ENCODE measurements at places on chromosomes 6 and 20. TPM values are rescaled to one million over a fixed set of nuclear protein-coding genes. Genes with fewer than 3 reads are reported as not detected.

Gene AKAP12
- polyA plus RNA-seq: 206 TPM

Gene TREM2
- 0.15 TPM for polyA plus RNA-seq

Gene GNAS-AS1
- 1.1 TPM for polyA plus RNA-seq

Gene SLC2A10
- 15.3 TPM for polyA plus RNA-seq

Gene ANGPT4
- polyA plus RNA-seq: 0.20 TPM

Gene SNAI1
- 14.3 TPM for polyA plus RNA-seq

Gene LY86
- polyA plus RNA-seq: 2.4 TPM

Gene SYNE1
- 108 TPM for polyA plus RNA-seq

Gene TFAP2D
- polyA plus RNA-seq: not detected

Gene POU5F1
- polyA plus RNA-seq: 25.2 TPM

Gene FBXO9
- 122 TPM for polyA plus RNA-seq

Gene GJA10
- not detected for polyA plus RNA-seq

Gene C2
- polyA plus RNA-seq: 4.2 TPM

GRCh38 chr20:55232647-55233046, 757.3 kb downstream of the DOK5 start:
- DNase-seq: no peak

- no peak for DNase-seq
Observed at GRCh38 chr6:144335914-144336313, 50.8 kb downstream of the UTRN start.

DNA sequence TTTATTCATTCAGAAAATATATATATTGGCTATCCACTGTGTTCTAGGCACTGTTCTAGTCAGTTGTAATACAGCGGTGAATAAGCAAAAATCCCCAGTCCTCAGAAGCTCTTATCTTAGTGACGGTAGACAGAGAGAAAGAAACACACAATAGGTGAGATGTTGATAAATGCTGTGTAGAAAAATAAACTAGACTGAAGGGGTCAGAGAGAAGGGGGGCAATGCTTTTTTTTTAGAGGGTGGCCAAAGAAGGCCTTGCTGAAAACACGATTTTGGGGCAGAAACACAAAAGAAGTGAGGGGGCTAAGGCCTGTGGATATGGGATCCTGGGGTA, 68.0 kb upstream of the MBOAT1 start:
- no peak for DNase-seq

DNA sequence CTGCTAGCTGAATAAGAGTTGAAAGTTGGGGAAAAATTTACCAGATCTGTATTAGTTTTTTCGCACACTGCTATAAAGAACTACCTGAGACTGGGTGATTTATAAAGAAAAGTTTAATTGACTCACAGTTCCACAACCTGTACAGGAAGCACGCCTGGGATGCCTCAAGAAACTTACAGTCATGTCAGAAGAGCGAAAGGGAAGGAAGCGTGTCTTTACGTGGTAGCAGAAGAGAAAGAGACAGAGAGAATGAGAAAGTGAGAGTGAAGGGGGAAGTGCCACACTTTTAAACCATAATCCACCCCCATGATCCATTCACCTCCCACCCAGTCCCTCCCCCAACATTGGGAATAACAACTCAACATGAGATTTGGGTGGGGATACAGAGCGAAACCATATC, 79.6 kb downstream of the KHDC1L start:
- DNase-seq: no peak

- DNase-seq: no peak
Observed at GRCh38 chr6:22886650-22887581, 317.6 kb downstream of the HDGFL1 start.

GRCh38 chr6:144195671-144196270, 45.5 kb downstream of the STX11 start:
- no peak for DNase-seq

DNA sequence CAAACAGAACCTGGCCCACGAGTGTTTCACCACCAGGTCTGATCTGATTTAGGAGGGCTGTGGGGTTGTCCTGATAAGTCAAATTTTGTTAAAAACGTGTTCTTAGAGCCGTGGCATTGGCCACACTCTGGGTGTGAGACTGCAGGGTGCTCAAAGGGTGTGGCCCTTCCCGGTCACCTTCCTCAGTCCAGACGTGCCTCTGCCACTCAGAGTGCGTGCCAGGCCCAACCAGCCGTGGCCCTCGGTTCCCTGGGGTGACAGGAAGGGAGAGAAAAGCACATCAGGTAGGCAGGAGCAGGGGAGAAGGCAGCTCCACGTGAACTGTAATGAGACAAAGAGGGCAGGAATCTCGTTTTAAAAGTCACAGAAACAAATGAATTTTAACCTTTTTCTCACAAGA, 115.4 kb downstream of the FAM120B start:
- DNase-seq: no peak

DNA sequence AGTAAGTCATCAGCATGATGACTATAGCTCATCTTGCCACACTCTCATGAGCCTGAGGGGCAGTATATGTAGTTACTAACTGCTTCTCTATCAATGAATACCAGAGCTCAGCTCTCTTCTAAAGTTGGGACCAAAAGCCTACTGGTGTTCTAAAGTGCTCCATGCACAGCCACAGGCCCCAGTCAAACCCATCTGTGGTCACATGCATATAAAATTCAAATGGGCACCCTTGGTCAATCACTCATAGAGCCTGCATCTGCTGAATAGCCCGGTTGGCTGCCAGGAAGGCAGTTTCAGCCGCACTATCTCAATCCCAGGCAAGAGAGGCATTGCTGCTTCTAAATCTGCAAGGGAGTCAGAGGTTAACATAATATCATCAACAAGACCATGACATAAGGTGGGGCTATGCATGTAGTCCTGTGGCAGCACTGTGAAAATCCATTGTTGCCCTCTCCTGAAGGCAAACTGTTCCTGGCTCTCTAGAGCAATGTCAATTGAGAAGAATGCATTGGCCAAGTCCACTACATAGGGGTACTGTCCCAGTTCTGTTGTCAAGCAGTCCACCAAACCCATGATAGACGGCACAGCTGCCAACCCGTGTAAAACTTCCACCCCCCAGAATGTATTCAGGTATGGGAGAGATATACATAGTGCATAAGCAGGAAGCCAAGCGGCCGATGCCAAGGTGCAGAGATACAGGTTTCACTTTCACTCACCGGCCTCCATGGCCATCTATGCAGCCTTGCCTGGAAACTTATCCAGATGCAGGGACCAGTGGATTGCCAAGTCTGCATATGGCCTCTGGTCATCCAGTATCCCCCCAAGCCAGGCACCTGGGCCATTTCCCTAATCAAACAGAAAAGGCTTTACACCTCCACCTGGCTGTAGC, 76.2 kb downstream of the ALDH8A1 start:
- DNase-seq: no peak

GRCh38 chr6:164164876-164165275, 750.4 kb downstream of the QKI start:
- no peak for DNase-seq

DNA sequence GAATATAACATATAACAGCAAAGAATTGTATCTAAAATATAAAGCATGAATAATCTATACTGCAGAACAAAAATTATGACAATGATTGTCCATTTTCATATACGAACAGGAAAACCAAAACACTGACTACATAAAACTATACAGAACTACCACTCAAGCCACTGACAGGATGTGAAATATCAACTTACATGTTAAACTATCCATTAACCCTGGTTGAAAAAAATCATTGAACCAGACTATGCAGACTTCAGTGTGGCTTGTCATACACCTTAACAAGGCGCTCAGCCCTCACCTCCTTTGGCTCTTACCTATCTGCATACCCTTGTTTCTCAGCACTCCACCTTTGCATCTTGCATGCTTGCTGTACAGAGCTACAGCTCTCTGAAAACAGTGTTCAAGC, 34.9 kb downstream of the ASCC3 start:
- DNase-seq: no peak

DNA sequence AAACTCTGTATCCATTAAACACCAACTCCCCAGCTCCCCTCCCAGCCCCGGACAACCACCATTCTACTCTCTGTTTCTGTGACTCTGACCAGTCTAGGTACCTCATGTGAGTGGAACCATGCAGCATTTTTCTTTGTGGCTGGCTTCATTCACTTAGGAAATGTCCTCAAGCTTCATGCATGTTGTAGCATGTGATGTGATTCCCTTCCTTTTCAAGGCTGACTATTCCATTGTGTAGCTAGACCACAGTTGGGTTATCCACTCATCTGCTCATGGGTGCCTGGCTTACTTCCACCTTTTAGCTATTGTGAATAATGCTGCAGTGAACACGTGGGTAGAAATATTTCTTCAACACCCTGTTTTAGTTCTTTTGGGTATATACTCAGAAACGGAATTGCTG, 8.8 kb upstream of the BPHL start:
- DNase-seq: no peak

DNA sequence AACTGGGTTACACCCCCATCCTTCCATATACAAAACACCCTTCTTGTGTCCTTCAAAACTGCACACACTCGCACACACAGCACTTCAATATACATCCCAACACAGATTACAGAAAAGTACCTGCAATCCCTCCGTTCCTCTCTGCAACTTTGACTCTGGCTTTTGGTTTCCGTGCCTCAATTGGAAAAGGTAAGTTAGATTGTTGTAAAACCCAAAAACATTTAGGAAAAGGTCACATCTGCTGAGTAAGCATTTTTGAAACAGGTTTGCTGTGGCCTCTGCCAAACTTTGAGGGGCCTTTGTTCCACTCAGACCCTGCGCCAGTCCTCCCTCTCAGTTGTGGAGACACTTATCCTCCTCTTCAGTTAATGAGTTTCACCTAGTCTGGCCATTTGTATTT, 4.2 kb downstream of the NKX2-4 start:
- no peak for DNase-seq

- no peak for DNase-seq
Observed at GRCh38 chr6:134007077-134007476, 45.3 kb downstream of the SLC2A12 start.

DNA sequence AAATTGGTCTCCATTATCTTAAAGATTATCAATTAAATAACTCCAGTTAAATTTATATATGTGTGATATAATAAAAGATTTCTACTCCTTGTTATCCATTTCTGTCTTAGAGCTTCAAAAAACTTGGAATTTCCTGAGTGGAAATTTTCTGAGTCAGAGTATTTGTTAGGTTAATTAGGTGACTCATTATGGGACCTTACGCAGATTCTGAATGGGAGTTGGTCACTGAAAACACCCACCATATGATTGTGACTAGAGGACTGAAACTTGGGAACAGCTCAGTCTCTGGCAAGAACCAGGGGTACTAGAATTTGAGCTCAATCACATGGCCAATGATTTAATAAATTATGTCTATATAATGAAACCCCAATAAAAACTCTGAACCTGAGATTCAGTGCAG, 125.4 kb upstream of the HMGCLL1 start:
- no peak for DNase-seq

DNA sequence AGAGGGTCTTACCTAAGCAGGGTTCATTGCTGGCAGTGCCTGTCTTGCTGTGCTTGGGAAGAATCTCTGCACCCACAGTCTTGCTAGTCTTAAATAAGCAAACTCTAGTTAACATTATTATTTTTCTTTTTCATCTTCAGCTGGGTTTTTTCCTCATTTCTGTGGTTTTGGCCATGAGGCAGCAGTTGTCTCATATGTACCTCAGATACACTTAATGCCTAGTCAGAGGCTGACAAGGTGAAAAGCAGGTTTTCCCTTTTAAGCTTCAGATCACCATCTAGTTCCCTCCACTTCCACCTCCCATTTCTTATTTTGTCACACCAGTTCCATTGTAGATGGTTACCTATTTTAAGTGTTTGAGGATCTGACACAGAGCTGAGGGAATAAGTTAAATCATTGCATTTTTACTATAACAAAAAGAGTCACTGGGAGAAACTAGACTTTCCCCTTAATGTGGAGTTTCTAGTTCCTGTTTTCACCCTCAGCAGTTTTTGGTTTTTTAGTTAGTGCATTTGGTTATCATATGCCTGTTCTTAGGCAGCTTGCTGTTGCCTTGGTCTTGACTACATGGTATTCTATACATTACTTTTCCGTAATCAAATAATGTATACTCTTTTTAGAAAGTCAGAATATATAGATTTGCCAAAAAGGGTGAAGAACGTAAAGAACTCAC, 46.0 kb downstream of the AFDN start:
- no peak for DNase-seq

GRCh38 chr6:105600336-105601260, 197.7 kb upstream of the PREP start:
- no peak for DNase-seq

DNA sequence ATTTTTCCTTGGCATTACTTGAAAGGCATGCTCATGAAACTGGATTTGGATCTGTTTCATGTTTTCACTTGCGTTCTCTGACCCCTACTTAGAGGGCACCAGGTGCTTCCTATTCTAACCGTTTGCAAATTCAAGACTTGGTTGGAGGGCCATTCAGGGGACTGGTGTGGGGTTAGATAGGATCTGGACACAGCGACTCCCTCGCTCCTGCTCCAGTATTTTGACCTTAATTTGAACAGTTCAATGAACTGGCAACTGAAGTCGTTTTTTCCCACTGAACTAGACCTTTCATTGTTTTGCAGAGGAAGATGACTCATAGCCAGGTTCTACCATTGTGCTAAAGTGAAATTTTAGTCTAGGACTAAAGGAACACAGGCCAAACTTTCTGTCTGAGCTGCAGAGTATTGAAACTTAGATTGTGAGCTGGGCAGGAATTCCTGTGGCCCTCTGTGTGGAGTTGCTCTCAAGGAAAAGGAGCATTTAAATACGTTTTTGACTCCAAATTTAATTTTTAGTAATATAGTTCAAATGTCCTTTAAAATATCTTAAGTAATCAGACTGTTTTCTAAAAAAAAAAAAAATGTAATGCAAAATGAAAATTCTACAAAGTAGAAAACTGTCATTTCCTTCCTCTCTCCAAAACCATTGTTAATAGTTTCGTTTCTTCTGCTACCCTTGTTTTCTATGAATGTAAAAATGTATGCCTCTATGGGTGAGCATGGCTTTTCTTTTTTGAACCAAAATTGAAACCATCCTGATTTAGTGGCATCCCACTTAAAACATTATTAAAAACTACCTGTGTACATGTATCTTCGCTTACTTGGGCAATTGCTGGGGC, 64.8 kb downstream of the UTRN start:
- DNase-seq: no peak

DNA sequence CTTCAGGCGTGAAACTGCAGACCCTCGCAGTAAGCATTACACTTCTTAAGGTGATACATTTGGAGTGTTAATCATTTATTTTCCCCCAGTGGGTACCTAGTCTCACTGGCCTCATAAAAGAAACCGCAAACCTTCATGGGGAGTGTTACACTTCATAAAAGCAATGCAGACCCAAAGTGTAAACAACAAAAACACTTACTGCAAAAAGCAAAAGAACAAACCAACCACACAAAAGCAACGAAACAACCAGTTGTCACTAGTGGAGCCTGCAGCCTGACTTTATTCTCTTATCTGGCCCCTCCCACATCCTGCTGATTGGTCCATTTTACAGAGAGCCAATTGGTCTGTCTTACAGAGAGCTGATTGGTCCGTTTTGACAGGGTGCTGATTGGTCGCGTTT, 23.8 kb downstream of the LY86 start:
- DNase-seq: no peak

Data from renal cortex interstitium (tissue), 15 donors.